ENCODE measurements at places on chromosomes 11 and 22.

DNA sequence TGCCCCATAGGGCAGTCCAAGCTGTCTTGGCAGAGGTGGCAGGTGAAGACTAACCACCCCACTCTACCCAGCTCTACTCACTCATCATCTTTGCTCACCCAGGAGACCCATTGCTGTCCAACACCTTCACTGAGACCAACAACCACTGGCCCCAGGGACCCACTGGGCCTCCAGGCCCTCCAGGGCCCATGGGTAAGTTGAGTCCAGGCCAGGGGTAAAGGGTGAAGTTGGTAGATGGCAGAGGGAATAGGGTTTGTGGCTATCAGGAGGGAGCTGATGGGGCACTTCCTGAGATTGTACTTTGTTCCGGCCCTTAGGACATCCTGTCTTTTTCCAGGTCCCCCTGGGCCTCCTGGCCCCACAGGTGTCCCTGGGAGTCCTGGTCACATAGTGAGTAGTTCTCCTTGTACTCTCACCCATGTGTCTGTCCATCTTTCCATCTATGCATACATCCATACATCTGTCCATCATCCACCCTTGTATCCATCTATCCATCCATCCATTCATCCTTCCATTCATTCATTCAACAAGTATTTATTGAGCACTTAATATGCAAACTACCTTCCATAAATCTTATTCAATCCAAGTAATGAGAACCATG, 27.7 kb downstream of the EMID1 start:
- no peak for DNase-seq

- DNase-seq: no peak
These were observed 25.2 kb upstream of the CTR9 start for GRCh38 chr11:10725907-10726253.

GRCh38 chr11:44437122-44437521, 127.2 kb upstream of the ALX4 start:
- DNase-seq: no peak

- no peak for DNase-seq
These were observed 19.4 kb downstream of the RSPH14 start for GRCh38 chr22:23122216-23122957.

All from HT-29 (cell line).